ENCODE measurements at places on chromosomes 12 and 14. TPM values are rescaled to one million over a fixed set of nuclear protein-coding genes. Genes with fewer than 3 reads are reported as not detected.

GRCh38 chr12:56029166-56029519 lies 8.3 kb downstream of the IKZF4 start:
- DNase-seq, result peak; percentile 74

Gene AMHR2
- total RNA-seq, result 0.29 TPM

GRCh38 chr14:22561661-22562579 lies 27.1 kb downstream of the DAD1 start:
- DNase-seq, result no peak

Gene CD63
- 869 TPM for total RNA-seq

DNA sequence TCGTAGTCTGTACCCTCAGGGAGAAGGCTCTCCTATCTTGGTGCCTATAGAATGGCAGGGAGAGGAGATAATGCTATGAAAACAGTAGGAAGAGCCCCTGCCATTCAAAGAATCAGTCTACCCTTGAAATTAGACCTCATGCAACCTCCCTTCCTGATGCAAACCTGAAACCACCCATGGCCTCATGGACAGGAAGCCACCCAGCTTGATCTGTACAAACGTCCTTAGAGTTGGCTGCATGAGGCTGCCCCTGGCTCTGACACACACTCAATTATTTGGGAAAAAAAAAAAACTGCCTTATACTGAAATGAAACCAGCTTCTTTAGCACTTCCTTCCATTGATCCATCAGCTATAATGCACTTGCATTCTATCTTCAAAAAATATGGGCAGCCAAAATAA lies 116.6 kb upstream of the BCL2L14 start:
- DNase-seq, result no peak
